ENCODE measurements at places on chromosomes 5 and 9.
A peak's percentile ranks its signal among the peaks of the same experiment; 100 is the strongest.

DNA sequence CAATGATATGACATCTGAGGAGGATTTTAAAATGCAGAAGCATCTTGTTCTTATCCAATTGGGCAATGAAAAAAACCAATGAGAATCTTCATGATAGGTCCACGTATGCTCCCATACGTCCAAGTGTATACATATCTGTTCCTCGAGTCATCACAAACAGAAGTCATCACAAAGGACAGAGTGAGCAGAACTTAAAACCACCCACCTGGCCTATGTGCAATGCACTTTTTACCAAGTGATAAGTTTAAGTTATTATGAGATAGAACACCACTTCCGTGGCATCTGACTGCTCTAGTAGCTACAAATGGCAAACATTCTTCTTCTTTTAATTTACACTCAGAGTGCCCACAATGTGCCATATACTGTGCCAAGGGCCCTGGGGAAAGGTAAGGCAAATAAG, 82.4 kb downstream of the PPP2R2B start:
- DNase-seq, result no peak

DNA sequence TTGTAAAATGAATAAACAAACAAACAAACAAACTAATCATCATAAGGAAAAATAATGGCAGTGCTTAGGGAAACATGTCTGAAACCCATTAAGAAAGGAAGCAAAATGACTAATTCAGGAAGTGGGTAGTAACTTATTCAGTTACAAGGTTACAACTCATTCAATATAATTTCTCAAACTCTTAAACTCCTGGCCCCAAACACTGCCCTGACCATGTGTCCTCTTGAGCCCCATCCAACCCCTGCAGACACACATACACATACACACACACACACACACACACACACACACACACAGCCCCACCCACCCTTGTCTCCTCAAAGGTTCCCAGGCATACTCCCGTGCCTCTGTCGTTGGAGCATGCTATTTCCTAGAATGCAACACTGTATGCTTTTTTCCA, 193.9 kb downstream of the SEC61B start:
- peak; percentile 49 for DNase-seq

- DNase-seq, result no peak
These were observed 66.7 kb downstream of the PSD2 start for GRCh38 chr5:139862313-139862712.

DNA sequence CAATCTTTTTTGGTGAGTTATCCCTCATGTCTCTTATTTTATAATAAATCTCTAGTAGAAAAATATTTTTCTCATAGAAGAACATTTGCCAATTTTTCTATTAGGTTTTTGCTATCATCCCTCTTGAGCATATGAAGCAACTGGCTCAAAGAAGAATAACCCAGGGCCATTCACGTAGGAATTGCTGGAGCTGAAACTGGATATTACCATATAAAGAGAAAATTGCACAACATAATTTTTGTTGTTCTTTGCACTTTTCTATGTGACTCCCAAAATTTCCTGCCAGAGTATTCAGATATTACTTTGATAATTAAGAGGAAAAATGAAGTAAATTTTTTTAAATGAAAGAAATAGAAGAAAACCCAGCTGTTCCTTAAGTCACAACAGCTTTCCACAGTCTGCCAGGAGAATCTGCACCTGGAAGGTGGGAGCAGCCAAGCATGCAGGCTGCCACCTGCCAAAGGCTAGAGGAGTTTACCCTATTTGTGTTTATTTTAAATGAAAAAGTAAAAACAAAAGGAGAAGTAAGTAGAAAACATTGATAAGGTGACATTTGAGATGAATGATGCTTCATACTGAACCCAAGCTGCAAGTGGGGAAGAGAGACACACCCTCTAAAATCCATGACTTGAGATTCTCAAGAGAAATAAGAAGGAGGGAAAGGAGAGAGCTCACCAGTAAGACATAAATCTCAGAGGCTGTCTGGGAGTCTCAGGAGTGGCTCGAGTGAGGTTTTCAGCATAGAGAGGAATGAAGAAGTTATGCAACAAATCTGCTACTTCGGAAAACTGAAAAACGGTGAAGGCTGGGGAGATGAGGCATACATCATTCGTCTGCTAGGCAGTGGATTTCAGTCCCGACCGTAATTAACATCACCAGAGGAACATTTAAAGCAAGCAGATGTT, 31.5 kb upstream of the FREM1 start:
- DNase-seq, result no peak

DNA sequence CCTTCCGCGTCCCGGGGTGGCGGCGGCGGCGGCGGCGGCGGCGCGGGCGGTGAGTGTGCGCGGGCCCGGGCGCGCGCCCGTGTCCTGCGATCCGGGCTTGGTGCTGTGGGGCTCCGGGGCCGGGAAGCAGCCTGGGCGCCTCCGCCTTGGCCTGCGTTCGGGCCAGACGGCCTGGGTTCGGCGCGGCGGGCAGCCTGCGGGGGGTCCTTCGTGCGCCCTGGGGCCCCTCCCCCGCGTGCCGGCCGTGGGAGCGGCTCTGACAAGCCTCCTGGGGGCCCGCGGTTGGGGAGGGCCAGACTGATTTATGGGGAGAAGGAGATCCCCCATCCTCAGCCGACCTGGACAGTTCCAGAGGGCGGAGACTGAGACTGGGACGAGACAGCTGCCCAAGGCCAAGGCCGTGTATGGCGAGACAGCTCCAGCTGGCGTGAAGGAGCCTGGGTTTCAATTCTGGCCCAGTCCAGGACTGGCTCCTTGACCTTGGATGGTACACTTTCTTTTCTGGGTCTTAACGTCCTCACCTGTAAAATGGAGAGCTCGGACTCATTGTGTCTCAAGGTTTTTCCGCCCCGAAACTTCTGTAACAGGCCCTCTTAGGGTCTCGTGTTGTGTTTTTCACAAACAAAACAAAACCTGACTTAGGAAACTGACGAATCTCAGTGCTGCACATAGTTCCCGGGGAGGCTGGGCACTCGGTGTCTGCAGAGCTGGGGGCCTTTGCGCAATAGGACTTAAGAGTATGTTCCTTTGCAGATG, 603 bp downstream of the TMEM268 start:
- DNase-seq, result peak; percentile 65

DNA sequence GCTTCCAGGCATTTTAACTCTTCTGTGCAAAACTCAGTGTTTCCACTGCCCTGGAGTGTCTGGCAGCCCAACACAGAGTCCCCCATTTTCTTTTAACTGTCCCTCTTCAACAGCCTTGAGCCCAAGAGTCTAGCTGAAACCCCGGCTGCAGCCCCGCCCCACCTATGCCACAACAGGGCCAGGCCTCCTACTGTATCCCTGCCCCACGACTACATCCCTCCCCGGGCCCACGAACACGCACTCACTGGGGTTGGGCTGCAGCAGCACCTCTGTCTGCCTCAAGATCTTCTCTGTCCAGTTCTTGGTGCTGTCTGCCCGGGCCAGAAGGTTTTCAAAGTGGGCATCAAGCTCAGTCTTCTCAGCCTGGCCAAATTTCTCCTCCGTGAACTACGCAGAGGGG, 6.1 kb downstream of the SH3GLB2 start:
- DNase-seq, result no peak
